Umbilical cord (tissue), 2 donors: ENCODE measurements at places on chromosomes 7 and 10. TPM values are rescaled to one million over a fixed set of nuclear protein-coding genes. Genes with fewer than 3 reads are reported as not detected.

SPDYE11 gene
- total RNA-seq: 1.7 TPM

GPR146 gene
- 14.9 TPM for total RNA-seq

OGDH gene
- total RNA-seq: 33.9 TPM

PARG gene
- 70.3 TPM for total RNA-seq

MBL2 gene
- 1.2 TPM for total RNA-seq

- DNase-seq: no peak
Measured at GRCh38 chr7:49245062-49245461, 320.7 kb downstream of the CDC14C start.

- no peak for DNase-seq
Measured at GRCh38 chr7:65404020-65404419, 30.4 kb downstream of the ZNF92 start.

DNA sequence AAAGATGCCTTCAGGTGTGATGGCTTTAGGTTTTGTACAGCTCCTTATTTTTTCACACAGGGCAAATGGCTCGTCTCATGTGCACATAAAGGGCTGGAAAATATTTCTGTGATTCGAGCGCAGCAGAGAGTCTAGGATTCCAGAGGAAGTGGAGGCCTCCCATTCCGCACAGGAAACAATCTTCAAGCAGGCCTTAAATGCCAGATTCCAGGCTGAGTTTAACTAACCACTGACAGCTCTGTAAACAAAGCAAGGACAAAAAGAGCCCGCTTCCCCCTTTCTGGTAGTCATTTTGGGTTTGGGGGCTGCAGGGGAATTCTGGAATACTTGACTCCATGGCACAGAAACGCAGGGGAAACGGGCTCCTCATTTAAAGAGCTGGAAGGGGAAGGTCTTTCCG, 87.2 kb downstream of the CALD1 start:
- DNase-seq: peak; percentile 80

DNA sequence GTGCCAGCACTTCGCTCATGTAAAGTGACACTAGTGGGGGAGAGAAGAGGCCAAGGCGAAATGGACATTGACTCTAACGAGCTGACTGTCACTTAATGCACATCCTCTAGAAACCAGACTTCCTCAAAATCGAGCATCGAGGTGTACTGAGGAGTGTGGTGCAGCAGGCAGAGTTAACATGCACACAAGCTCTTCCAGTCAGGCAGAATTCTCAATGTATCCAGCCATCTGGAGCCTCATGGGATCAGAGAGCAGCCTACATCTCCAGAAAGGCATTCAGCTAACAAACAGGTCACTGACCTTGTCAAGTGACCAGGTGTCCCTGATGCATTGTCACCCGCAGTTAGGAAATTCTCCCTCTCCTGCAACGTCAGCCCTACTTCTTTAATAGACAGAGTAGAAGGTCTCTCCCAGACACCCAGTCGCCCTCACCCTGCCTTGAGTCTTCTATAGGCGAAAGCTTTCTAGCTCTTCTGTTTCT, 259.8 kb upstream of the AOAH start:
- no peak for DNase-seq

RARRES2 gene
- 62.1 TPM for total RNA-seq

ECD gene
- 26.5 TPM for total RNA-seq

GRCh38 chr10:19719284-19719683, 96.9 kb upstream of the PLXDC2 start:
- no peak for DNase-seq
